ENCODE measurements at places on chromosomes 12 and 14.

- DNase-seq, result peak; percentile 44
Measured at GRCh38 chr14:100147181-100147631, 12.2 kb downstream of the DEGS2 start.

DNA sequence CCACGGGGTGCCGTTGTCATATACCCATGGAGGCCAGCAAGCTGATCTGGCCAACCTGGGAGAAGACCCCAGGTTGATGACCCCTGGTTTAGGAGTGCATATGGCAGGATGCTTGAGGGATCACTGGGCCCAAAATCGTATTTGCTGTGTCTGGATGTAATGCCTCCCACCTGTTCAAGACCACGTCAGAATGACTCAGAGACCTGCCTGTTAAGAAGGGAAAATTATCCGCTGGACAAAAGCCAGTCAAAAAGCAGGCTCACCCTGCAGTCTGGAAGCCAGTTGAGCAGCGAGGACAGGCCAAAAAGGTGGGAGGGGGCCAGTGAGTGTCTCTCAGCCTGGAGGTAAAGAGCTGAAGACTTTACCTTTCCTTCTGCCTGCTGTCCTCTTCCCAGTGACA is 449.2 kb downstream of the DPF3 start:
- DNase-seq, result no peak

- no peak for DNase-seq
Measured at GRCh38 chr14:24224618-24225071, 7.5 kb downstream of the NEDD8 start.

- DNase-seq, result no peak
Measured at GRCh38 chr12:98402091-98402490, 113.3 kb upstream of the TMPO start.

- DNase-seq, result no peak
Measured at GRCh38 chr14:70931008-70931407, 23.7 kb downstream of the PCNX1 start.

DNA sequence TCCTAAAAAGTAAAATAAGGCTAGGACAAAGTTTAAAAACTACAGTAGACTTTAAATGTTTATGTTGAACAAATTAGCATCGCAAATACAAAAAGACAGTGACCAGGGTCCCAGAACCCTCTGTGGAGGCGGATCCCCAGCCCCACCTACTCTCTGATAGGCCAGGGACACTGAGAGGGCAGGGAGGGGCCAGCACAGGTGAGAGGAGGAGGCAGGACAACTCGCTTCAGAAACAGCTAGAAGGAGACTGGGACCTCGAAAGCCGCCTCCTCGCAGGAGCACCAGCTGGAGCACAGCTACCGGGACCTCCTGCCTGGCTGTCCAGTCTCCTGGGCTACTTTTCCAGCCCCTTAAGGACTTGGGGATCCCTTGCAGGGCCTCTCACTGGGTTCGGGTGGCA is 992 bp downstream of the DNAH10 start:
- no peak for DNase-seq

- DNase-seq, result no peak
Measured at GRCh38 chr14:69819607-69820006, 22.6 kb upstream of the SLC10A1 start.

GRCh38 chr12:122067548-122067947 is 11.0 kb upstream of the MLXIP start:
- DNase-seq, result no peak

DNA sequence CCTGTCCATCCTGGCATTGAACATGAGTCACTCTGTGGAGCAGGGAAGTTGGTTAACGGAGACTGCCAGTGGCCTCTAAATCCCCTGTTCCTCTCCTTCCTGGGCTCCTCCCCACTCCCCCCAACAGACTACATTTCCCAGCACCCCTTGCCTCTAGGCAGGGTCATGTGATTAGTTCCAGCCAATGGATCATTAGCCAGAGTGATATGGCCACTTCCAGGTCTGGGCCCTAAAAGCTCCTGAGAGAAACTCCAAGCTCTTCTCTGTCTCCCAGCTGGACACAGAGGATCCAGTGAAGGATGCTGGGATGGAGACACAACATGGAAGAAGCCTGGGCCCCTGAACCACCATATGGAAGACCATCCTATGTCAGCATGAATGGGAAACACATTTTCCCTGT is 54.4 kb upstream of the RFLNA start:
- DNase-seq, result no peak

Data from stimulated activated CD4-positive, alpha-beta T cell treated with anti-CD3 and anti-CD28 coated beads, Interleukin-15, amount 100 ng/mL, for 1 hour (primary cell).